ENCODE measurements at places on chromosomes 5 and 9. TPM values are rescaled to one million over a fixed set of nuclear protein-coding genes. Genes with fewer than 3 reads are reported as not detected.

RFX3 gene
- total RNA-seq: 1.1 TPM

PFN3 gene
- 1.1 TPM for total RNA-seq

IFNA7 gene
- total RNA-seq: not detected

LCN9 gene
- not detected for total RNA-seq

SH3RF2 gene
- total RNA-seq: 0.20 TPM

DMAC1 gene
- total RNA-seq: 9.9 TPM

BAG1 gene
- total RNA-seq: 25.0 TPM

CNTLN gene
- 17.4 TPM for total RNA-seq

AQP7 gene
- total RNA-seq: 0.59 TPM

PCDHB15 gene
- total RNA-seq: not detected

BRIX1 gene
- 40.5 TPM for total RNA-seq

BAAT gene
- total RNA-seq: under 0.01 TPM

PCDHA1 gene
- not detected for total RNA-seq

SUSD3 gene
- total RNA-seq: 4.0 TPM

ADCY2 gene
- not detected for total RNA-seq

TAS2R1 gene
- not detected for total RNA-seq

HBEGF gene
- 0.73 TPM for total RNA-seq

TRPM6 gene
- under 0.01 TPM for total RNA-seq

NUTM2F gene
- total RNA-seq: not detected

PTPRD gene
- total RNA-seq: 18.4 TPM

NAIP gene
- total RNA-seq: 5.1 TPM

SHOC1 gene
- total RNA-seq: not detected

SPINK4 gene
- not detected for total RNA-seq
